ENCODE measurements at places on chromosomes 16 and 17.

- no peak for DNase-seq
These were observed 283.1 kb upstream of the TNRC6C start for GRCh38 chr17:77675411-77675810.

DNA sequence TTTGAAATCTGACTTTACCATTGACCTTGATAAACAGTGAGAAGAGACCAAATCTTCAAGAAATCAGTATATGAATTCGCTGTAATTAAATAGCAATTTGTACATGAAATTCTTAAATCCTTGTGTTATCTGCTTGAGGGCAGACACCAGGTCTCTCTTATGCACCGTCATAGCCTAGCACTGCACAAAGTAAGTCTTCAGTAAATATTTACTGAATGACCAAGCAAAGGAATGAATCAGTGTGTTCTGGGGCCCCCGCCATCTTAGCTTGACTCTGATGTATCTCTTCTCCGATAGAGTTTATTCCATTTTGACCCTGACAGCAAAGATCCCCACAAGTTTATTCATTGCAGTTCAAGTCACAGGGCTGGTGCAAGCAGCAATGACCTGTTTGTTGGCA, 328.0 kb downstream of the TMEM114 start:
- no peak for DNase-seq

DNA sequence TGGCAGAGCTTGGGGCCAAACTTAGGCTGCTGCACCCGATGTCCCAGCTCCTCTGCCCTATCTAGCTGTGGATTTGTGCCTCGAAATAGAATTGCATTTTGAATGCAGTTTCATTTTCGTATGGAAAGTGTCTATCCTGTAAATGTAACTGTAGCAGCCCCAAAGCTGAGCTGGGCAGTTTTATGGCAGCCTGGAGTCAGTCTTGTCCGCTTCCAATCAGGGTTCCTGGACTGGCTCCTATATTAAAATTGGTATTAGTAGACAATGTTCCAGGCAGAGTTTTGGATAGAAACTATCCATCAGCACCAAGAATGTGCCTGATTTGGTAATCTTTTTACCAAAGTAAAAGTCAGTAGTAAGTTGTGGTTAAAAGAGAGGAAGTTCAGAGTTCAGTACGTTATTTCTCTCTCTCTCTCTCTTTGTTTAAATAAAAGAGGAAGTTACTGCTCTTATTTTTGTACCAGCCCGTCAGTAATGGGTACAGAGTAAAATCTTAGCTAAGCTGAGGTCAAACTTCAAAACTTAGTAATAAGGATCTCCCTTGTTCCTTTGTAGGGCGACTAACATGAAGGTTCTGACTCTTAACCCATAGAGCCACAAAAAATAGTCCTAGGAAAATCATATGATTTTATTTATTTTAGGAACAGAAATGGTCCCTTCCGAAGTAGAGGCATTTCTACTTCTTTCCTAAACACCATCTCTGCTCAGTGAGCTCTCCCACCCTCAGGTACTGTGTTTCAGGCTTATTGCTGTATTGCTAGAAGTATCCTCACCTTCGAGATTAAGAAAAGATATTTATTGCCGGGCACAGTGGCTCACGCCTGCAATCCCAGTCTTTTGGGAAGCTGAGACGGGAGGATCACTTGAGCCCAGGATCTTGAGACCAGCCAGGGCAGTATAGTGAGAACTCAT, 28.0 kb downstream of the PRKCB start:
- DNase-seq: peak; percentile 33

DNA sequence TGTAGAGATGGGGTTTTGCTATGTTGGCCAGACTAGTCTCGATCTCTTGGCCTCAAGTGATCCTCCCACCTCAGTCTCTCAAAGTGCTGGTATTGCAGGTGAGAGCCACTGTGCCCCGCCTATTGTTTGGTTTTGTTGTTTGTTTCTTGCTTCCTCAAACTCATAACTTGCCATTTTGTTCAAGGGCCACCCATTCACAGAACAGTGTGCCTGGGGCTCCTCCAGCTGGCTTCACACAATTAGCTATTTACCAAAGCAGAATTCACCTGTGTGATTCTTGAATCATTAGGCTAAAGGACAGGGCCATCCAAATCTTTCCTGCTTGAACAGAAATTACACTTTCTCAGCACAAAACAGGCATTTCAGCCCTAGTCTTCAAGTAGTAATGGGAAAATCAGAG, 7.2 kb downstream of the ABHD15 start:
- DNase-seq: no peak

DNA sequence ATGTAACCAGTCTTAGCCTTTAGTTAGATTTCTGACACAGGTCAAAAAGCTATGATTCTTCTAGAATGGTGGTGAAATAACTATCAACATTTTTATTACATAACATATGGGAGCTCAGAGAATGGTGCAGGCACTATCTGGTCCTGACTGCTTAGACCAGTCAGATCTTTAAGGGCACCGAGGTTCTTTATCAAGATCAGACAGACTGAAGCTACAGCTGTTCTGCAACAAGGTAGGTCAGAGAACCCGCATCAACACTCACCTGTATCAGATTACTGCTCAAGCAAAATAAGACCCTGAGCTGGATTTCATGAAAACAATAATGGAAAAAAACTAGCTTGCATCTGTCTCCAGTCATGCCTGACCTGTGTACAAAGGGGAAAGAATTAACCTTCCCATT, 160.4 kb downstream of the KCNJ2 start:
- no peak for DNase-seq

GRCh38 chr17:68432086-68432864, 25.0 kb downstream of the WIPI1 start:
- no peak for DNase-seq

DNA sequence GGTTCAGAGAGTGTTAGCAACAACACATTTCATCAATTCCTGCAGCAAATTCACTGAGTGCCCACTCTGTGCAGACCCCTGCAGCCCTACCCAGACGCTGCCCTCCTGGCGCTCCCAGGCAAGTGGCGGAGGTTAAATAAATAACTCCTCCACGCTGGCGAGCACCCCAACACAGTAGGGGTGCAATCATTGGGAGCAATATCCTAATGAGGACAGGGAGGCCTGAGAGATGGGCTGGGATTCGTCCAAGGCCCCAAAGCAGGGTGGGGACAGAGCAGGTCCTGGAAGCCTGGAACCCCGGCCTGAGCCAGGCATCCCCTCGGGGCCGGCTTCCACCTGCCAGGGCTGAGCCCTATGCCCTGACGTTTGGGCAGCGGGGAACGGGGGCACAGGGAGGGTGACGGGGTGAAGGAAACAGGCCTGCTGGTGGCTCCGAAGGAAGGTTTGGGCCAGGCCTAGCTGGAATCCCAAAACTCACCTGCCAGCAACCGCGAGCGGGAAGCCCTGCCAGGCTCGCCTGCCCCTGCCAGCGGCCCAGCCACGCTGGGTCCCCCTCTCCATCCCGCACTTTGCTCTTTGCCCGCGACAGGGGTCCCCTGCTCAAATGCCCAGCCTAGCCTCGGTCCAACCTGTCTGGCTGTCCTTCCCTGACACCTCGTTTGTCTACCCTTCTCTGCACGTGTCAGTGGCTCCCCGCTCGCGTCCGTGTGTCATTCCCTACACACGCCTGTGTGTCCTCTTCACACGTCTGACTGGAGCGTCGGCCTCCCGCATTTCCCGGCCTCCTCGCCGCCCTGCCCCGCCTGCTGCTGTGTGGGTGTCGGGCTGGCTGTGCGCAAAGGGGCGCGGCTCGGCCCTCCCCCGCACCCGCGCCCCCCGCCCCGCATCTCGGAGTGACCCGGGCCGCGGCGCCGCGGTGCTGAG, 721 bp upstream of the BEAN1 start:
- DNase-seq: no peak

DNA sequence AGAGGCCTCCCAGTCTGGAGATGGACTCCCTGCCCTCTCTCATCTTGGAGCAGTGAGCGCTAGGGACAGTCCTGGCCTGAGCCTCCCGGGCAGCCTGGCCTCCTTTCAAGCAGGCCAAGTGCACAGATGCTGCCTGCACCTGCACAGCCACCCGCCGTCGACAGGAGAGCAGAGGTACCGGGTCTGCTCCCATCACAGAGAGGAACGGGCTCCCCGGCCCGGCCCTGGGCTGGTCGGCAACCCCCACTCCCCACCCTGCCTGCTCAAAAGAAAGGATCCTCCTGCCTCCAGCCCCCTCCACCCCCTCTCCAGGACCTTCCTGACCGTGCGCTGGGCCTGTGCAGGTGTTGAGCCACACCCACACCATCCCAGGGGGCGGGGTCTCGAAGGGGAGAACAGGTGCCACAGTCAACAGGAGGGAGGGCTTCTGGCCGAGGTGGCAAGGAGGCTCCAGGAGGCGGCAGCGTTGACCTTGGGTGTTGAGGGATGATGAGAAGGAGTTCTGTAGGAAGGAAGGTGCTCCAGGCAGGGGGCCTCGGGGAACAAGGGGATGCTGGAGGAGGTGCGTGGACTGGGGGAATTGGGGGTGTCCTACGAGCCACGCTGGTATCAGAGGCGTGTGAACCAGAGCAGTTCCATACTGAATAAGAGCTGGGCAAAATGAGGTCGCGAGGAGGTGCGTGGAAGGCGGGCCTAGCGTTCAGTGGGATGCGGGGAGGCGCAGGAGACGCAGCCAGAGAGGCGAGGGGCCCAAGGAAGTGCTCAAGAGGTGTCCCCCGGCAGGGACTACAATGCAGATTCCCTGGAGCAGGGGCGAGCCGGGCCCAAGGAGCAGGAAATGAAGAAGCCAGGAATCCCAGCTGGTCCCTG, 967 bp upstream of the CDH15 start:
- DNase-seq: no peak

DNA sequence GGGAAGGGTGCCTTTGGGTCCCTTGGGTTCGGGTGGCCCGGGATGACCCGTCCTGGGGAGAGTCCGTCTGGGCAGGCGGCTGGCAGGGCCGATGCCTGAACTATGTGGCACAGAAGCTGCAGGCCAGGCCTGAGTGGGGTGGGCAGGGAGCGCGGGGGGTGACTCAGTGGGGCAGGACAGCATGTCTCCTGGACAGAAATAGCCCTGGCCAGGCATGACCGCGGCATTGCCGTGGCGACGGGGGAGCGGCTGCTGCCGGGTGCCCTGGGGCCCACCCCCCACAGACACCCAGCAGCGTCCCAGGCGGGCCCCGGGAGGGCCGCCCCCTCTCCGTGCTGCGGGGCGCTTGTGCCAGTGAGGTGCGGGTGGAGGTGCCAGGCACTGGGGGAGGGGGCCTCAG, 1.8 kb upstream of the C1QTNF8 start:
- DNase-seq: no peak

DNA sequence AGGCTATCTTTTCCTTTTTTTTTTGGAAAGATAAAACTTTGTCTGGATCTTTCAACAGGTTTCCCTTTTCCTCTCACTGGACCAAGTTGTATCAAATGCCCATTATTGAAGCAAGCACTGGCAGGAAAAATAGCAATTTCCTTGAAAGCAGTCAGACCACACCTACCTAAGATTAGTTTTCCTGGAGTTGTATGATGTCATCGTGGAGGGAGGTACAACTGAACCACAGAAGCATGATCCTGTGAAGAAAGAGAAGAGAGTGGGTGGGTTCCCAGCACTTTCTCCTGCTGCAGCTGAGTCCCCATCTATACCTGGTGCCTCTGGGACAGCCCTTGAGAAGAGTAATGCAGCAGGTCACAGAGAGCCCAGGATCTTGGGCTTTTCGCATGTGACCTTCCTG, 63.6 kb upstream of the ERCC4 start:
- DNase-seq: no peak

GRCh38 chr17:30000755-30001257, 59.4 kb downstream of the EFCAB5 start:
- DNase-seq: no peak

GRCh38 chr17:67051155-67051538, 6.8 kb downstream of the CACNG1 start:
- no peak for DNase-seq

GRCh38 chr16:2236337-2237101, at the start of gene DNASE1L2:
Gene DNASE1L2, plus strand, starts transcription at chr16:2236444. Its CDS starts 373 bp downstream, at chr16:2236817.
- DNase-seq: no peak

- DNase-seq: no peak
These were observed 13.0 kb downstream of the RIPOR1 start for GRCh38 chr16:67541391-67542263.

DNA sequence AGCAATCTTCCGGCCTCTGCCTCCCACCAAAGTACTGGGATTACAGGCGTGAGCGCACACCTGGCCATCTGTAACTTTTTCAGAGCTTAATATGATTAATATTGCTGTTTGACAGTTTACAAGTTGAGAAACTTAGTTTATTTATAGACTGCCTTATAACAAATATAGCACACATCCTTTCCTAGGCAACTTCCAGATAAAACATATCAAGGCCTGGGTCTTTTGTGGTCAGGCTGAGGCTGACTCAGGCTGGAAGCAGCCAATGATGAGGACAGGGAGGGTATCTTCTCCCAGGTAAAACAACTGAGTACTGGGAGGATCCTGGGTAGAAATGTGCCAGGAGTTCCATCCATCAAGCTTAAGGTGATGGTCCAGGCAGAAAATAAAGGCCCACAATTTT, 16.2 kb downstream of the LUC7L start:
- DNase-seq: no peak

- DNase-seq: no peak
These were observed 33.1 kb upstream of the PITPNM3 start for GRCh38 chr17:6589266-6589946.

GRCh38 chr17:40203131-40203530, 16.0 kb upstream of the WIPF2 start:
- DNase-seq: no peak

DNA sequence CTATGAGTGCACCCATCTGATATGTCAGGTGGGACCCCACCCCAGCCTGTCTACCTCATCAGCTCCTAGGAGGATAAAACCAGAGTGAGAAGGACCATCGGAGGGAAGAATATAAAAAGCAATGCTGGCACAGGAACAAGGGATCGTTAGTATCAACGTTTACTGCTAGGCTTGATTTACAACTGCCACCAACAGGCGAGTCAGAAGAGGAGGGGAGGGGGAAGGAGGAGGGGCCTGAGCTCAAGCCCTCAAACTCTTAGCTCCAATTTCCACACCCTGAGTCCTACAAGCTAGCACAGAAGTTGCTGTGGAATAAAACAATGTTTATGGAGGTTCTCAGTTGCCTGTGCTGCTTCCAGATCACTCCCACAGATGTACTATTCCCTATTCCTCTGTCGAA, 234.5 kb downstream of the C16orf78 start:
- no peak for DNase-seq

DNA sequence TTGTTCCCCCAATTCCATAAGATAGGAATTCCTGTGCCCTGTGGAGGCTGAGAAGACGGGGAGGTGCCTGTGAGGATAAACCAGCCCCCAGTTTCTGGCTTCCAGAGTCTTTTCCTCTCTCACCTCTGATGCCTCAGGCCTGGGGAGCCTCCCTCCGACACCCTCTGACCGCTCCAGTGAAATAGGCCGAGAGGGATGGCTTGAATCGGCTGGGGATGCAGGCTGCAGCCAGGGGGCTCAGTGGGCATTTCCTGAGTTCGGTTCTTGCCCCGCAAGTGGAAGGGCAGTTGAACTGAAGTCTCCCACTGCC, 339.4 kb downstream of the SEC14L1 start:
- no peak for DNase-seq

GRCh38 chr17:32882734-32883133, 5.8 kb upstream of the MYO1D start:
- DNase-seq: peak; percentile 51

- DNase-seq: no peak
These were observed 5.3 kb downstream of the MPO start for GRCh38 chr17:58275417-58275816.

DNA sequence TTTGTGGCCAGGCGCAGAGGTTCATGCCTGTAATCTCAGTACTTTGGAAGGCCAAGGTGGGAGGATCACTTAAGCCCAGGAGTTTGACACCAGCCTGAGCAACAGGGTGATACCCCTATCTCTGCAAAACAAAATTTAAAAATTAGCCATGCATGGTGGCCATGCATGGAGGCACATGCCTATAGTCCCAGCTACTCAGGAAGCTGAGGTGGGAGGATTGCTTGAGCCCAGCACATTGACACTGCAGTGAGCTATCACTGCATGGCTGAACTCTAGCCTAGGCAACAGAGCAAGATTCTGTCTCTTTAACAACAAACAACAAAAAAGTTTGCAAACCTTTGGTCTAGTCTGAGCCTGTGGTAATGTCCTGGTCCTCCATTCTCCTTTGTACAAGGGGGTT, 69.2 kb upstream of the CNEP1R1 start:
- no peak for DNase-seq

Measured in activated naive CD8-positive, alpha-beta T cell treated with anti-CD3 and anti-CD28 coated beads, Interleukin-2, amount 50 U/mL, for 24 hours (primary cell).